ENCODE measurements at places on chromosomes 5 and 9.

DNA sequence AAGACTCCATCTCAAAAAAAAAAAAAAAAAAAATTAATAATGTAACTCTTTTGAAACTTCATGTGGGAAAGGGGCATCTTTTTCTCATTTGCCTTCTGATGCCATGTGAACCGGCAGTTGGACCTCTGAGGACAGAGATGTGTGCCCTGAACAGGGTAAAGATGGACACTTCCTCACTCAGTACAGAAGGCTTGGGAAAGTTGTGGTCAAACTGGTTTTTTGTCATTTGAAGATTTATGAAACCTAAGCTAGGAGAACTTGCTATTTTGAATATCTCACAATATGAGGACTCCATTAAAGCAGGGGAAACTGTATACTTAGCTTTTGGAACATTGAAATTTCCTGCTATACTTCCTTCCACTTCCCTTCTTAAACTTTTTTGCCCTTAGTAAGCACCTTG, 147.5 kb upstream of the ALDH1B1 start:
- DNase-seq = no peak

GRCh38 chr5:172909931-172910502, 49.2 kb upstream of the RPL26L1 start:
- DNase-seq = no peak

GRCh38 chr5:32030686-32031085, 143.4 kb downstream of the GOLPH3 start:
- DNase-seq = no peak

GRCh38 chr5:134085411-134085810, 29.1 kb upstream of the TCF7 start:
- DNase-seq = no peak

- no peak for DNase-seq
These were observed 1.7 kb downstream of the SMIM3 start for GRCh38 chr5:150780187-150780692.

- DNase-seq = no peak
These were observed 93.6 kb upstream of the TNC start for GRCh38 chr9:115211413-115212124.

DNA sequence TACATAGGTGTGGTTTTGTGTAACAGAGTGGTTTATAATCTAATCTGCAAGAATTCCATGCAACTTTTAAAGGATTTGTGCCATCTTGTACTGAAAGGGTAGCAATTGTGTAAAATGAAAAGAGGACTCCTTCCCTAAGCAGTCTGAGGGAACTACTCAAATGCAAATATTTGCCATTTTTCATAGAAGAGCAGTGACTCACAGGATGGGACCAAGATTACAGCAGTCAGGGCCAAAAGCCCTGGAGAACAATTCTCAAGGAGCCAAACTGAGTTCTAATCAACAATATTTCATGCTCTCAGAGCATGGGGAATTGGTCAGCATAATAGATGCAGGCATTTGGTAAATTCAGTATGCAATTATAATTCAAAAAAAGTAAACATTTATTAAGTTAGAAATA, 495.8 kb downstream of the CHSY3 start:
- DNase-seq = peak; percentile 62

GRCh38 chr9:130466537-130467217, 21.9 kb downstream of the ASS1 start:
- DNase-seq = no peak

GRCh38 chr5:22649074-22649473, 204.1 kb downstream of the CDH12 start:
- peak; percentile 1 for DNase-seq

GRCh38 chr5:82986404-82986803, 90.8 kb downstream of the TMEM167A start:
- DNase-seq = no peak

GRCh38 chr9:76562511-76562911, 103.5 kb downstream of the GCNT1 start:
- DNase-seq = peak; percentile 36

- no peak for DNase-seq
These were observed 113.5 kb upstream of the PCA3 start for GRCh38 chr9:76650692-76651091.

DNA sequence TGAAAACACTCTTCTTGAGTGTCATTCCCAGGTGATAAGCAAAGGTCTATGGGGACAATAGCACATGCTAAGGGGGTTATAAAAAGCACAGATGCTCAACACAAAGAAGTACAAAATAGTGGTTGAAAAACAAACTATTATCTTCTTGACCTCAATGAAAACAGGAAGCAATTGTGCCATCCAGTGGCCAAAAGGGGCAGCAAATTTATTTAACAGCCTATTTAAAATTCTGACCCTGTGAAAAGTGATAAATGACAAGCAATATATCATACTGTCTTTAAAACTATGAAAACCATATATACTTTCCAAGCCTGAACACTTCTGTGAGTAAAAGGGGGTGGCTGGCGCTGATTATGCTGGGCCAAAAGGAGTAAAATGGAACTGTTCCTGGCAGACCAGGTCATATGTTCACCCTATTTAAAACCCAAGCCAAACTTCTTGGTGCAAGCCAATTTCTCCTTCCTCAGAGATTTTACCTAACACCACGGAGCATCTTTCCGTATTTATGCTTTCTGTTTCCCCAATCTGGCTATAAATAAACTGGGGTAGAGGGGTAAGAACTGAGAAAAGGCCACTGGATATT, 29.7 kb downstream of the TEX10 start:
- DNase-seq = peak; percentile 39

DNA sequence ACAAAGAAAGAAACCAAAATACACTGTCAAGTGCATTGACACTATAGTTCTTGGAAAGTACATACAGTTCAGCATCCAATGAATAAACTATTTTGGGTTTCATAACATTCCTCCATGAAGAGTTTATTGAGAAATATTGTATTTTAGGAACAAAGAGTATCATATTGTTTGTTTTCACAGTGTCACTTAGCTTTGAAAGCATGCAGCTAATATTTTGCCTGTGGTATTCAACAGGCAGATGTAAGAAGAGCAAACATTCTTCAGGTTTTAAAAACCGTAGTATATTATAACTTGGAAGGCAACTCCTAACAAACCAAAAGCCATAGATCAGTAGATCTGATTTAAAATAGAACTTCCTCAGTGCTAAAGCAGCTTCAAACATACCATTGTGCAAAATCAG, 4.5 kb downstream of the PRELID2 start:
- DNase-seq = no peak

GRCh38 chr5:33337637-33337992, 103.2 kb upstream of the TARS1 start:
- DNase-seq = no peak

GRCh38 chr5:172870715-172871461, 36.8 kb downstream of the ERGIC1 start:
- no peak for DNase-seq

GRCh38 chr5:139369181-139369580, 13.9 kb downstream of the SLC23A1 start:
- DNase-seq = no peak

- DNase-seq = no peak
These were observed 493.4 kb upstream of the COX7C start for GRCh38 chr5:86124333-86124732.

- DNase-seq = no peak
These were observed 13.7 kb downstream of the KCNV2 start for GRCh38 chr9:2730971-2731370.

- DNase-seq = no peak
These were observed 208.9 kb downstream of the GOLPH3 start for GRCh38 chr5:31965227-31965626.

DNA sequence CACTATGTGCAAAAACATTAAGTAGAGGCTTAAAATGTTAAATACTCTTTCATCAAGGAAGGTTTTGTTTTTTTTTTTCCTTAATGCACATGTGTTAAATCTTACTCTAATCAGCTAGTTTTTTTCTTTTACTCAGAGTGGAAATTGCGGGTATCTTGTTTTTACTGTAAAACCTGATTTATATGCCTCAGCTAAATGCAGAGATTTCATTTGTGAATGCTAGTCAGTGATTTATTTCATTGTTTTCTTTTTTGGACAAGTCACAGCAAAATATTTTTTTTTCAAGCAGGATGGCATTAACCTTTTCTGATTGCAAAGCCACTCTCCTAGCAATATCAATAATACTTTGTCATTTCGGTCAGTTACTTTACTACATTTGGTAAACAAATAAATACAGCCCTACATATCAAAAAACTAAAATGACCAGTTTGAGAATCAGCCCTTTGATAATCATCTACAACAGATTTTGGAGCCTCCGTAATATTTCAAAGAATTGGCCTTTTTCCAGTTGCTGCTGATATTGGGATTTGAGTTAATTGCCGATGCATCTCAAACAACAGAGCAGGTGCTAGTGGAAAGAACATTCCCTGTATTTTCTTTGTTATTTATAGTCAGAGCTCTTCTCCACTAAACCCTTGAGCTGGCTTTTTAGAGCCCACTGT, 579.2 kb upstream of the ZNF608 start:
- no peak for DNase-seq

DNA sequence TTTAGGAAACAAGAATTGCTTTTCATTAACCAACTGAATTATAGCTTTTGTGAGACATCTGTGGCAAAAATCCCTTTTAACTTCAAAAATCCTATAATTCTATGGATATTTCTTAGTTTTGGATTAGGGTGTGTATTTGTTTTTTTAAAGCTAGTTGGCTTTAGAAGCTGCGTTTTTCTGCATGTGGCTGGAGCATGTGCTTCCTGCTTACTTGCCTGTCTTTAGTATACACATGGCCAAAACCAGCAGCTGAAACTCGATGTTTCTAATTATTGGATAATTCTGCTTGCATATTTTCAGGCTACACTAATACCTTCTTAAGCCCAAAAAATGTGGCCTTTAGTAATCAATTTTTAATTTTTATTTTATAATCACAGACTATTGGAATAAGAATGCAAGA, 8.9 kb downstream of the RECK start:
- DNase-seq = no peak

DNA sequence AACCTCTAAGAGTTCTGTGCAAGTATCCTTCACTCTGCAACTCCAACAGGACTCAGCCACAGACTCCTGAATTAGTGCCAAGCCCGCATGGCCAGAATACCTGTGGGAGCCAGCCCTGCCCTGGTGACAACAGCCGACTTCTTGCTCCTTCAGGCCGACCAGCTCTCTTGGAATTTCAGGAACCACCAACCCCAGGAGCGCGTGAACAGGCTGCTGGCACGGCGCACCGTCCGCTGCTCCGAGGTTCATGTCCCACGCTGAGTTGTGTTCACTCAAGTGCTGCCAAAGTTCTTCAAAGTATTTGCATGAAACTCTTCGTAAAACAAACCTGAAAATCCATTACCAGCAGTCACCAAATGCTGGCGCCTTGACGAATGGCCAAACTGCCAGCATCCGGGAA, 232.8 kb downstream of the NR2F1-AS1 start:
- no peak for DNase-seq

DNA sequence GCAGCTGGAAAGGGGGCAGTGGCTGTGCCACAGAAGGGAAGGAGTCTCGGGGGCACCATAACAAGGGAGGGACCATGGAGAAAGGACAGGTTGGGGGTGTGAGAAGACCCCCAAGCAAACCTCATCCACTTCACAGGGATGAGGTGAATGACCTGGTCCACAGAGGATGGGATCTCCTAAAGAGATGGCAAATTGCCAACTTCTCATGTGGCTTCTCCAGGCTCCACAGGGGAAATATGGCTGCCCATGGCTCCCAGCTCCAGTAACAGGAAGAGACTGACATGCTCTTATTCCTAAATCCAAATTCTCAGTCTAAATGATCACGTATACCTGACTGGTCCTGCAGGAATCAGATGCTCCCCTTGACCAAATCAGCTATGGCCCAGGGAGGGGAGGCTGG, 340.4 kb downstream of the SPOCK1 start:
- no peak for DNase-seq

- DNase-seq = no peak
These were observed 357.6 kb upstream of the CDH10 start for GRCh38 chr5:25002371-25002770.

- DNase-seq = no peak
These were observed 35.0 kb upstream of the PDCL start for GRCh38 chr9:122863407-122863806.

- peak; percentile 79 for DNase-seq
These were observed at the start of gene LHX2 for GRCh38 chr9:124011460-124012301. Gene LHX2, plus strand, starts transcription at chr9:124011768. Its CDS starts 581 bp downstream, at chr9:124012349.

DNA sequence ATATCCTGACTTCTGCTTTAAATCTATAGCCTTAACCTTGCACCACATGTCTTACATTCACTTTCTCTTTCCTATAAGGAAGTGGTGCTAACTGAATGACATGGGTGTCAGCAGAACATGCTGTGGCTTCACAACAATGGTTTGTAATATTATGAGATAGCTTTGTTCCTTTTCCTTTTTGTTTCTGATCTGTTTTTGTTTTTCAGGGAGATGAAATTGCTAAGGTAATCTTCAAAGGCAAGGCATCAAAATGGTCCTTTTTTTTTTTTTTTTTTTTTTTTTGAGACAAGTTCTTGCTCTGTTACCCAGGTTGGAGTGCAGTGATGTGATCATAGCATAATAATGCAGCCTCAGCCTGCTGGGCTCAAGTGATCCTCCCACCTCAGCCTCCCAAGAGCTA, 53.6 kb upstream of the RANBP6 start:
- DNase-seq = no peak

GRCh38 chr9:99392986-99393385, 170.9 kb downstream of the SEC61B start:
- DNase-seq = no peak

DNA sequence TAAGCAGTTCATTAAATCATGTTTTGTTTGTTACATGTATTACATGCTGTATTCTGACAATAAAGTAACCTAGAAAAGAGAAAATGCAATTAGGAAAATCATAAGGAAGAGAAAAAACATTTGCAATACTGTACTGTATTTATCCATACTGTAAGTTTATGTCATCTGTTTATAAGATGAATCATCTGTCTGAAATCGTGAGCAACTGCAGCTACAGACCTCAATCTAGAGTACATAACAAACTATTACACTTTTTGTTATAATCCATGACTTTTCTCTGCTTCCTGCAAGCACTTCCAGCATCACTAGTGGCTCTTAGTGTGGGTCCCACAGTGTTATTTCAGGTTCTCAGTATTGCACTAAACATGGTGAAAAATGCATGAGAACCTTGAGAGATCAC, 144.4 kb upstream of the NR4A3 start:
- no peak for DNase-seq

DNA sequence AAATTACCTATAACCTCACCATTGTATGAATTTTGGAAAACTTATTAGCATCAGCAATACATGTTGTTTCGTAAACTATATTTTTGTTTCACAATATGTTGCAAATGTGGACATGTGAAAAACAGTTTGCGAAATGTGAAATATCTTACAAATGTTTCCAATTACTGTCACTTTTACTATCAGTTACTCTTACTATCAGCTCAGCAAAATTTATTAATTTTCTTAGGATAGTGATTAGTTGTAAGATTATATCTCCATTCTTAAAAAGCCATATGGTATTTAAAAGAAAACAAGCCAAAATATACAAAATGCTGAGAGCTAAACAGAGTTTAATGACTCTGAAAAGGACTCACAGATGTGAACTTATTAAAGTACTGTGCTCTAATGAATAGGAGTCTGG, 111.9 kb upstream of the LPAR1 start:
- no peak for DNase-seq

- DNase-seq = no peak
These were observed 8.6 kb upstream of the GLIS3 start for GRCh38 chr9:4308482-4308881.

GRCh38 chr9:73583576-73583975, 431.9 kb downstream of the ANXA1 start:
- DNase-seq = peak; percentile 17

- DNase-seq = peak; percentile 30
These were observed 81.4 kb downstream of the EDIL3 start for GRCh38 chr5:84303315-84303714.
